Fibroblast of villous mesenchyme (primary cell): ENCODE measurements at places on chromosomes 12 and 14. TPM values are rescaled to one million over a fixed set of nuclear protein-coding genes. Genes with fewer than 3 reads are reported as not detected.

Gene CD69
- not detected in 2 replicates for total RNA-seq

Gene MUCL1
- not detected in 2 replicates for total RNA-seq

DNA sequence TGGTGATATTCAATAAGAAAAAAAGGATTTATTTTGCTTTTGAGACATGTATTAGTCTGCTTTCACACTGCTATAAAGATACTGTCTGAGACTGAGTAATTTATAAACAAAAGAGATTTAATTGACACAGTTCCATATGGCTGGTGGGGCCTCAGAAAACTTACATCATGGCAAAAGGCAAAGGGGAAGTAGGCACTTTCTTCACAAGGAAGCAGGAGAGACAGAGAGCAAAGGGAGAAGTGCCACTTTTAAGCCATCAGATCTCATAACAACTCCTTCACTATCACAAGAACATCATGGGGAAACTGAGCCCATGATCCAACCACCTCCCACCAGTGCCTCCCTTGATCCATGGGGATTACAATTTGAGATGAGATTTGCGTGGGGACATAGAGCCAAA, 43.9 kb downstream of the BHLHE41 start:
- DNase-seq: no peak

- peak; percentile 12 for DNase-seq
Observed at GRCh38 chr14:79111987-79112501, 941.9 kb downstream of the NRXN3 start.

GRCh38 chr12:71661977-71662530, 1.6 kb downstream of the ZFC3H1 start:
- peak; percentile 77 for DNase-seq

DNA sequence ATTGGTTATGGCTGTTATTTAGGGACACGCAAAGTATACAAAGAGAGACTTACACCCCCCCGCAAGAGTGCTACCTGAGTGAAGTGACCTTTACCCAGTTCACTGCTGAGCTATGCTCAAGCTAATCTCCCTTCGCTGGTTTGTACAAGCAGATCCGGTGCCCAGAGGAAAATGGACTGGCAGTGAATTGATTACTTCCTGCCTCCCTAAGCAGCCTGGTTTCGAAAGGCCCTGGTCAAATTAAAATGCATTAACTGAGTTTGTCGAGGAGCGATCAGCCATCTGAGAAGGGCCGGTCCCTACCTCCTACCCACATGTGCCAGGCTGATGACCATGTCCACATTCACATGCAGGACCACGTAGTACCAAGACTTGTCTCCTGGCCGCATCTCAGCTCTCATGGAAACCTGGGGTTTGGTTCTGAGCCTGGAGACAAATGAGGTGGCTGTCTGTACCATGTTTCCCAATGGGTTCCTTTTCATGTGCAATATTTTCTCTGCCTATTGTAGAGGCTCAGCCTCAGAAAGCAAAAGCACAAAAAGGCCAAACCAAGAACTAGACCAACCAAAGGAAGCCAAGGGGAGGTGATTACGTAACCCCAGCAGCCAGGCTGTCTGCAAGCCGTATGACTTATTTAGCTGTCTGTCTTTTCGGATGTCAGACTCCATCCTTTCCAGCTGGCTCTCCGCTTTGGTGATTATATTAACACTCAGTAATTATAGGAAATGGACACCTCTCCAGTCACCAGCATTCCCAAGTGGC, 284.7 kb upstream of the PWP1 start:
- DNase-seq: peak; percentile 12

DNA sequence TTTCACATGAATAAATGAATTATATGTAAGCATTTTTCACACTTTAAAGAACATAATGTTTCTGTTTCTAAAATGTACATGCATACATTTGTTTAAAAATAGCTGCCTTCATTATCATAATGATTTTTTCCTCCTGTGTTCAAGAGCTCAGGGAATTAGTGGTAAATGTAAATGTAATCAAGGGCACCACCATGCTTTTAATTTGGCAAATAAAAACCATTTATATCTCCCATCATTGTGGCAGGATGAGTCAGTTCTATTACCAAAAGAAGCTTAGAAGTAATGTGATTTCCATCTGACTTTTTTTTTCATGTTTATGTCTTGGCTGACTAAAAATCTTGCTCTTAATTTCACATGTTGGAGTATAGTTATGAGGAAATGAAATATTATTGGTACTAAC, 176.1 kb downstream of the GXYLT1 start:
- no peak for DNase-seq
